Epithelial cell of proximal tubule (primary cell): ENCODE measurements at places on chromosomes 4 and X. TPM values are rescaled to one million over a fixed set of nuclear protein-coding genes. Genes with fewer than 3 reads are reported as not detected.

- DNase-seq, result no peak
Measured at GRCh38 chr4:76989391-76990061, 40.0 kb downstream of the SEPTIN11 start.

DNA sequence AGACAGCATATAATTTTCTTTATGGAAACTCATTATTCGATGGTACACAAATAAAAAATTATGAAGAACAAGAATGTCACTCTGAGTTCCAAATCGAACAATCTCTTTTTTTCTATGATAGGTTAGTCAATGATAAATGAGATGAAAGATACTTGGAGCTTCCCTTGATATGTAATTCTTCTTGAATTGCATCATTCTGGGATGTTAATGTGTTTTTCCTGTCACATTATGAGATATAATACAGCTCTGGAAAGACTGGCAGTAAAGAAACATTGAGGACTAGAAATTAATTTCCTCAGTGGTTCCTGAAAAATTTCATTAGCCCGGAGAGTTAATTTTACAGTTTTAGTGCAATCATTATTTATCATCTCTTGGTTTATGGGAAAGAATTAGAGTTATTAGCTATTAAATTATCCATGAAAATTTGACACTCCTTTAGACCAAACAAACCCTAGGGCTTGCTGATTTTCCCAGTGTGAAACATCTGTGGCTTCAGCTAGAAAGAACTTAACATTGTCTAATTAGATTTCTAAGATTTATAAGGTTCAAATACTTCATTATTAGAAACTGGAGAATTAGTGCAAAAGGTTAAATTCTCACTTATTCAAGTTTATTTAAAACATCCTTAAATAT lies 1546.6 kb upstream of the TENM3 start:
- DNase-seq, result no peak

DNA sequence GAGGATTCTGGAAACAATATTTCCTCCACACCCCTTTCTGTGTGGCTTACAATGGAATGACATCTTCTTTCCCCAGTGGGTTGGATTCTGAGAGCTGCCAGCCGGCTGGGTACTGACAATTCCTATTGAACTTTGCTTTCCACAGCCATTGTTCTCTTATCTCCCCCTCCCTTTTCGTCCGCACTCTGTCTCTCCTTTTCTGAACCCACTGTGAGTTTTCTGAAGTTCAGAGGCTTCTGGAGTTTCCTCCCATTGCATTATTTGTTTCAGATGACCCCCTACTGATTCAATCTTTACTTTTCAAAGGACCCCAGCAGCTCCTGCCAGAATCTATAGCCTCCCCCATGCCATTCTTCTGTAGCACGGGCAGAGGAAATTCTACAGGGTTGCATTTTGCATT lies 10.4 kb downstream of the SMPX start:
- no peak for DNase-seq

- DNase-seq, result no peak
Measured at GRCh38 chrX:39689376-39690104, 408.2 kb downstream of the BCOR start.

DNA sequence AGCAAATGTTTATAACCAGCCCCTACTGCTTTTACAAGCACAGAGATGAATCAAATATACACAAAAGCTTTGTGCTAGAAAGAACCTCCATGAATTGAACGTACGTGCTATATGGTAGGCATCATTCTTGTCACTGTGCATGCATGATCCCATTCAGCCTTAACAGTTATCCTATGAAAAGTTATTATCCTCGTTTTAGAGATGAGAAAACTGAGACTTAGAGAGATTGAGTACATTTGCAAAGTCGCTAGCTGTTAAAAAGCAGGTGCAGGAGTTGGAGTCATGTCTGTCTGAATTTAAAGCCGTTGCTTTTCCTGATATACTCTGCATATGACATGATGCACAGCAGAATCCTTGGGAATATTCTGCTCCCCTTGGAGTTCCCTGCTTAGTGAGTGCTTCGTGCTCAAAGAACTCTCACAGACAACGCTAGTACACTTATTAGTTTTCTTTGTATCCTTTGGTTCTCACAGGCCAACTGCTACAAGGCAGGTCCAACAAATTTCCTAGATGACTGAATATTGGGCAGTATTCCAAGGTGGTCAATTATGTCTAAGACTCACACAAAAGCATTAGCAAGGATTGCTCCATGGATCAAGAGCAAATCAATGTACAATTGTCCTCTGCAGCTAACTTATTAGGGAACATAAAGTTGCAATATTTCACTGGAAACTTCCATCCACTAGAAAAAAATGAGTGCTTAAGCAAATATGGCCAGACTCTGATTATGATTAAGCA lies 42.8 kb upstream of the TRIM2 start:
- no peak for DNase-seq

- DNase-seq, result no peak
Measured at GRCh38 chrX:97672608-97673007, 788.9 kb downstream of the RPA4 start.

- DNase-seq, result no peak
Measured at GRCh38 chr4:69214716-69215115, at the start of gene UGT2B11. UGT2B11 (minus strand) TSS chr4:69214748; CDS start chr4:69214722, 26 bp downstream.

GRCh38 chrX:1380672-1381233 lies 11.2 kb downstream of the SLC25A6 start:
- DNase-seq, result no peak

- no peak for DNase-seq
Measured at GRCh38 chrX:150547375-150548115, 20.9 kb upstream of the MTM1 start.

DNA sequence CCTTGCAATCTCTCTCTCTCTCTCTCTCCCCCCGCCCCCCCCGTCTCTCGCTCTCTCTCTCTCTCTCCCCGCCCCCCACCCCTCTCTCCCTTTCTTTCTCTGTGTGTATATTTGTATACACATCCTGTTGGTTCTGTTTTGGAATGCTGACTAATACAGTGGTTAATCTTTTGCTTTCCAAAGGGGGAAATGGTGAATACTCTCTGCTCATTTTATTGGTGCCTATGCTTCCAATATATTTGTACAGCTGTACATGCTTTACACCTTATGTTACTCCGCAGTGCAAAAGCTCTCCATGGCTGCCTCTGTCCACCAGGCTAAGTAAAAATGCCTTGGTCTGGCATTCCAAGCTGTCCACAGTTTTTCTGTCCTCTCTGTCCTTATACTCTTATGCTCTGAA lies 158.8 kb downstream of the RBMX2 start:
- DNase-seq, result no peak

DNA sequence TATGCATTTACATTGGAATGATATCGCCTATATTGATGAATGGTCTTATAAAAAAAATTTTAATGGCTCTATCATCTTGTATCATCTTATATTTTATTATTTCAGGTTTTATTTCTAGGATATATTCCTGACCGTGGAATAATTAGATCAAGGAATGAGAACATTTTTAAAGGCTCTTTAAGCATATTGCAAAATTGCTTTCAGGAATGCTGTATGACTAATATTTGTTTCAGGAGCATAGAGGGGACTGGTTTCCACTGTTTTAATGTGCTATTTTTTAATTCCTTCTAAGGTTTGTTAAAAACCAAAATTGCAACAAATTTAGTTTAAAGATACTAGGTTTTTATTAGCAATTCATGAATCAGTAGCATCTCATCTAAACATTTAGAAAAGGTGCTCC lies 120.2 kb downstream of the BMPR1B start:
- DNase-seq, result no peak

GRCh38 chr4:56215901-56216300 lies 171.4 kb downstream of the AASDH start:
- DNase-seq, result no peak

DNA sequence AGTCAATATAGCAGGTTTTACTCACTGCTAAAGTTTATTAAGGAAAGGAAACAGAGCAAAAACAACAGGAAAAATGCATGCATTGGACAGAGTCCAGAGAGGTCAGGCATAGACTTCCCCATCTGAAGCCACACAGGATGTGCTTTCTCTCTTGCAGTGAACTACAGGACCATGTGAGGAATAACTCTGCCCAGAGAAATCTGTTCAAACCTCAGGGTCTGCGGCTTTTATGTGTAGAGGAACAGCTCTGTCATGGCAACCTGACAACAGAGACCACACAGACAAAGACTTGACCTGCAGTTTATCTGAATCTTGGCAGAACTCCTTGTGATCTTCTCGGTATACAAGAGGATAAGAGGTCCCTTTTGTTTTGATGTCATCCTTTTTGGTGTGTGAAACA lies 46.3 kb upstream of the LONRF3 start:
- no peak for DNase-seq

- no peak for DNase-seq
Measured at GRCh38 chr4:100569196-100569595, 51.4 kb upstream of the EMCN start.

GRCh38 chr4:138299881-138300280 lies 57.7 kb upstream of the SLC7A11 start:
- no peak for DNase-seq

GRCh38 chrX:74613370-74614092 lies 893 bp downstream of the RLIM start:
- no peak for DNase-seq

DNA sequence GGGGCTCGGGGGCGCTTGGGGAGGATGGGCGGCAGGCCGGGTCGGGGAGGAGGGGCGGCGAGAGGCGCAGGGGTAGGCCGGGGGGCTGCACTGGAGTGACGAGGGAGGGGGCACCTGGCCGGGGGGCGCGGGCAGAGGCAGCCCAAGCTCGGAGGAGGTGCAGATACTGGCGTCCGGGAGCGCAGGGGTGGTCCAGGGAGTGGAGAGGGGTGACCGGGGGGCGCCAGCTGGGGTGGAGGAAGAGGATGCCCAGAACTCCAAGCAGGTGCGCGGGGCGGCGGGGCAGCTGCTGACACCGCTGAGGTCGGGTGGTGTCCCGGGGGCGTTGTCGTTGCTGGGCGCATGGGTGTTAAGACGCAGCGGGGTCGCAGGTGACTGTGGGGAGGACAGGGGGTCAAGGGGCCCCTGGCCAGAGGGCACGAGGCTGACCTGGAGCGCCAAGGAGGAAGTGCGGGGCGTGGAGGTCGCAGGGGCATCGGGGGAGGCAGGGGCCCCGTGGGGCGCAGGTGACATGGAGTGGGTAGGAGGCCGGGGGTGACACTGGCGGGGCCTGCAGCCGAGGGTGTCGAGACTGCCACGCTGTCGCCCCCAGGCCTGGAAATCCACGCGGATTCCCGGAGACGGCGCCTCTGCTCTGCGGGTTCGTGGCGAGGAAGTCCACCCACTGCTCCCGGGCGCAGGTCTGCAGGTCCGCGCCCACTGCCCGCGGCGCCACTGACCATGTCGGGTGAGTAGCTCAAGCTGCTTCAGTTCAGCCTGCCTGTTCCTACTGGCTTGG lies 928 bp downstream of the GYG2 start:
- no peak for DNase-seq

MAGEB10 gene
- total RNA-seq, result not detected in 2 replicates

CISD2 gene
- total RNA-seq, result 29.2 and 29.9 TPM in 2 replicates

DUSP21 gene
- not detected in 2 replicates for total RNA-seq

SLC6A14 gene
- total RNA-seq, result under 0.01 and 0.07 TPM in 2 replicates
